ENCODE measurements at places on chromosomes 6 and 20. TPM values are rescaled to one million over a fixed set of nuclear protein-coding genes. Genes with fewer than 3 reads are reported as not detected.

The ELOVL2 gene
- not detected for total RNA-seq

The PAX1 gene
- total RNA-seq, result not detected

The DACT2 gene
- not detected for total RNA-seq

The DYNLT2 gene
- total RNA-seq, result 1.1 TPM

The MEP1A gene
- total RNA-seq, result not detected

The TRIM15 gene
- not detected for total RNA-seq

The RAB44 gene
- total RNA-seq, result not detected

The HLA-DOB gene
- 0.13 TPM for total RNA-seq

The PDYN gene
- total RNA-seq, result not detected

The RIPPLY2 gene
- total RNA-seq, result not detected

The CDSN gene
- not detected for total RNA-seq

The PPP1R3G gene
- total RNA-seq, result 1.2 TPM

The ACOT13 gene
- 9.9 TPM for total RNA-seq

The GINM1 gene
- total RNA-seq, result 84.7 TPM

The C20orf202 gene
- not detected for total RNA-seq

The FNDC1 gene
- under 0.01 TPM for total RNA-seq

The SLC17A9 gene
- 14.1 TPM for total RNA-seq

The FANCE gene
- total RNA-seq, result 4.0 TPM

The TTLL9 gene
- total RNA-seq, result 0.06 TPM

The PRL gene
- not detected for total RNA-seq

The OVOL2 gene
- total RNA-seq, result not detected

The ERMARD gene
- total RNA-seq, result 30.3 TPM

The MYCT1 gene
- total RNA-seq, result 3.7 TPM

The CST5 gene
- not detected for total RNA-seq

The FERMT1 gene
- 0.53 TPM for total RNA-seq

The USP49 gene
- total RNA-seq, result 2.1 TPM

The MAPK13 gene
- total RNA-seq, result 2.8 TPM

The PRSS35 gene
- total RNA-seq, result 1.6 TPM

The OR2H2 gene
- total RNA-seq, result not detected

The C20orf141 gene
- not detected for total RNA-seq

The AKAP12 gene
- 456 TPM for total RNA-seq

The DEFB118 gene
- not detected for total RNA-seq

The VSTM2L gene
- 0.53 TPM for total RNA-seq

Data from aortic smooth muscle cell (primary cell).